ENCODE measurements at places on chromosomes 5 and 9. TPM values are rescaled to one million over a fixed set of nuclear protein-coding genes. Genes with fewer than 3 reads are reported as not detected.

The FAM78A gene
- total RNA-seq, result 3.0 TPM

The PCDHGC5 gene
- total RNA-seq, result 2.6 TPM

The SLC6A18 gene
- total RNA-seq, result not detected

The IL13 gene
- total RNA-seq, result not detected

DNA sequence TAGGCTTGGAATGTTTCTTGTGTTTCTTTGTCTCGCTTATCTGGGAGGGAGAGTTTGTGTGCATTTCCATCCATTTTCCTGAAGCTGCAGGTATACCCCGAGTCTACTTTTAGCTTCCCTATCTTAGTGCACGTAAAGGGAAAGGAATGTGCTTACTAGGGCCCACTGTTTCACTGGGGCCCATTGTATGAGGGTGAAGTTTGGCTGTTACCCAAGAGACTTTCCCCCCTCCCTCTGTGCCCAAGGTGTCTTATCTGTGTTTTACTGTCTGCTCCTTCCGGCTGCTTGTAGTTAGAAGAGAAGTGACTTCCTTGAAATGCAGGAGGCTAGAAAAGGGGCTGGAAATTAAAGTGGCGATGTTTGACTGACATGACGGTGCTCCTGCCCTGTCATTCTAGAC is 12.1 kb upstream of the BTNL3 start:
- no peak for DNase-seq

DNA sequence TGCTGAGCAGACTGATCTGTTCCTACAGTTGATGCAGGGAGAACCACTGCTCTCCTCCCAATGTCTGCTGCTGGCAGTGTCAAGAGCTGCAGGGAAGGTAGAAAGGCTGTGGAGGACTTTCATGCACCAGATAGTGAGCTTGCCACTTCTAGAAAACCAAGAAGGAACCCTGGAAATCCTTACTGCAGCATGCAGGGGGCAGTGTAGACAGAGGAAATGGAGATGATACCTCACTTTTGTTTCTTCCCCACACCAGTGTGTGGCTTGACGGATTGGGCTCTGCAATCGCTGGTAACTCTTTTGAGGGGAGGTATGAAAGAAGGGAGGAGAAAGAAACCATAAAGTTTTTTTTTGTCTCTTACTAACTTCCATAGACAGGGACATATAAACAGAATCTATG is 480.7 kb downstream of the DMAC1 start:
- no peak for DNase-seq

- no peak for DNase-seq
Measured at GRCh38 chr9:8730618-8731017, 931.0 kb upstream of the DMAC1 start.

GRCh38 chr9:78592811-78593210 is 295.9 kb downstream of the PSAT1 start:
- DNase-seq, result no peak

DNA sequence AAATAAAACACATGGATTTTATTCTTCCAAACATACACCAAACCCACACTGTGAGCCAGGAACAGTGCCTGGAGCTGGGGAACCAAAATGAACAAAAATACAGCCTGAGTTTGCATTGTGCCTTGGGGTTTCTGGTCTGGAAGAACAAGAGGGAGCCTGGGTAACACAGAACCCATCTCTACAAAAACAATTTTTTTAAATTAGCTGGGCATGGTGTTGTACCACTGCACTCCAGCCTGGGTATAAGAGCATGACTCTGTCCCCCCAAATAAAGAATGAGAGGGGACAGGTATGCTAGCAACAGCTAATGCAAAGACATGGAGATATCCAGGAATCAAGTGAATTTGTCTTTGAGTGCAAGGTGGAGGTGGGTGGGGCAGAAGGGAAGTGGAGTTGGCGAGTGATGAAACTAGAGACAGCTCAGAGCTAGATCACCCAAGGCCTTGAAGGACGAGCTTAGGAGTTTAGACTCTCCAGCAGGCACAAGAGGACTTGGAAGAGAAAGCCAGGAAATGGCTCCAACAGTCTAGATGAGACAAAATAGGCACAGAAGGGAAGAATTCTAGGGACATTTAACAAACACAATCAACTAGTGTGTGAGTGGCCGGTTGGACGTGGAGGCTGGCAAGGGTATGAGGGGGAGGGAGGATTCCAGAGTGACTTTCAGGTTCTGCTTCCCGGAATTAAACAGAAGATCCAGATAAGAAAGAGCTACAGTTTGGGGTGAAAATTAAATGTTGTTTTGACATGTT is 47.4 kb downstream of the FNBP1 start:
- DNase-seq, result no peak

DNA sequence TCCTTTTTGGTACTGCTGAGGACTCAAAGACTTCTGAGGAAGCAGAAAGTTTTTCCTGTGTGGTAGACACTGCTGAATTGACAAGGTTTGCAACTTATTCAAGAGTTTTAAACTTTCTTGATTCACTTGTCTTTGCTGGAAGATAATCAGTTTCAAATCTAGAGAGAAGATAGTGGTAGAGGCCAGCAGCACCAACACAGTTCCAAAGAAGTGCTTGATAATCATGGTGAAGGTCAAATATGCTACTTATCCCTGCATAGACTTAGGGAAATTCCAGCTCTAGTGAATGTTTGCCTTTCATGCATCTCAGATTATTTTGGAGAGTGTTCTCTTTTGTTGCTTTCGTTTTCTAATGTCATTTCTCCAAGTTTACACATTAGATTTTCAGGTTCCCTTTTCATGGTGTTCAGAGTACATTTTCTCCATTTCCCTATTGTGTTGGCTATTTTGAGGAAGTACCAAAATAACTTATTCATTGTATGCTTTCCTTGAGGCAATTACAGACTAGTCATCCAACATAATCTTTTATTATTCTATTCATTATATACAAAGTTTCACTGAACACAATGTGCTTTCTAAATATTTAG is 550 bp downstream of the IFNE start:
- DNase-seq, result no peak

DNA sequence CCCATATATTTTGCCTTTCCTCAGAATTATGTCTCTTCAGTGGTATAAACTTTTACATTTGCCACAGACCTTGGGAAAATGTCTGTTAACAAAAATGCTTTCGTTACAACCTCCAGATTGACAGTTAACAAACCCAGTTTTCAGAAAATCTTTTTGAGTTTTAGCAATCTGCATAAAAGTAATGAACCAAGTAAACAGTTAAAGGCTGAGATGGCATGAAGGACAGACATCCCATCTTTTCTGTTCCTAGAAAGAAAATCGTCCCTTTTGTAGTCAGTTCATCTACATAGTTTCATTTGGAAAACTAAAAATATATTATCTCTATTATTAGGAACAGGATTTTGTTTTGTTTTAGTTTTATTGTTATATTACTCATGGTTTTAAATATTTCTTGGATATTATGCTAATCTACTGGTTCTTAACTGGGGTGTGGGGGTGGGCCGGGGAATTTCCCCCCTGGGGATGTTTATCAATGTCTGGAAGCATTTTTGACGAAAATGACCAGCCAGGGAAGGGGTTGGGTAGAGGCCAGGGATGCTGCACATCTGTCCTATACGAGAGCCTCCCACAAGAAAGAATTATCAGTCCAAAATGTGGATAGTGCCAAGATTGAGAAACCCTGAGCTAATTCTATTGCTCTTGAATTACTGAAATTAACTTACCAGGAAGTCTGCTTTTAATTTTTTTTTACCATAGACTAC is 11.9 kb downstream of the FYB1 start:
- DNase-seq, result no peak

Data from posterior vena cava (tissue), 2 donors.